ENCODE measurements at places on chromosomes 5 and 9.

DNA sequence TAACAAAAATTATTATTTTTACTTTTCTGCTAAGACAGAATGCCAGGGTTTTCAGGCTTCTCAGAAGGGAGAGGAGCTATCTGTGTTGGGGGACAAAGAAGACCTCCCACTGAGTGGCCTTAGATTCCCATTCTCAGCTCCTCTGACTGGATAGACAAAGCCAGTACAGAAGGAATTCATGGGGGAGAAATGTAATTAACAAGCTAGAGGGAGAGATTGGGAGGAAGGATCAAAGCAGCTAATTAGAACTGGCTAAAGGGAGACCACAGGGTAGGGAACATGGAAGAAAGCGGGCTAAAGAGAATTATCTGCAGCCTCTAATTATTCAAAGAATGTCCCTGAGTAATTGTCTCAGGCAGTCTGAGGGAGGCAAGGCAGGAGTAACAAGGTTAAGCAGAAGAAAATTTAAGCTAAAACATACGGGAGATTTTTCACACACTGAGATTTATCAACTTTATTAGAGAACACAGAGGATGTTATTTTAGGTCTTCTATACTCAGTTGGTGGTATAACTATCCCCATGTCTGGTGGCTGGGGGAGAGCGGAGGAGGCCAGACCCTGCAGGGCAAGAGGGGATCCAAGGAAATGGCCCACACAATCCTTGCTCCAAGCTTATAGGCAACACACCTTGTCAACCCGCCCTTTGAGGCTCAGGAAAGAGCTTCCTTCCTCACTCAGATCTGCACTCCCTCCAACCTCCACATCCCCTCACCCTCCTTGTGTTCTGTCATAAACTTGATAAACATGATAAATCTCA is 87.7 kb upstream of the LRRTM2 start:
- ATAC-seq, result no peak

GRCh38 chr9:70484232-70485130 is 70.0 kb upstream of the KLF9 start:
- ATAC-seq, result peak; percentile 35

GRCh38 chr5:160071516-160071915 is 47.7 kb downstream of the PWWP2A start:
- no peak for ATAC-seq

DNA sequence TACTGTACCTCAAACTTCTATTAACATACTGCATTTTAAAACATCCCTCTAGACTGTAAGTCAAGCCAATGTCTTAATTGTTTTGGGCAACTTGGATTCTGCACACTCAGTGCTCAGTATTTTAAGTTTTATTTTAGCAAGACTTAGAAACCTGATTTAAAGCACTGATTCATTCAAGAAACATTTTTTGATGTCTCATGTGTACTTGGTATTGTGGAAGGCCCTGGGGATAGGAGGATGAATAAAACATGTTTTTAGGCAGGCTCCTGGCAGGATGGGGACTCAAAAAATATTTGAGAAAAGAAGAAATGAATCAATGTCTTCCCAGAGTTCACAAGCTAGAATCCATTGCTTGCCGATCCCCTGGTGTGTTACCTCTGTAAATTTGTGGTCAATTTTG is 334.0 kb upstream of the PUM3 start:
- ATAC-seq, result no peak

DNA sequence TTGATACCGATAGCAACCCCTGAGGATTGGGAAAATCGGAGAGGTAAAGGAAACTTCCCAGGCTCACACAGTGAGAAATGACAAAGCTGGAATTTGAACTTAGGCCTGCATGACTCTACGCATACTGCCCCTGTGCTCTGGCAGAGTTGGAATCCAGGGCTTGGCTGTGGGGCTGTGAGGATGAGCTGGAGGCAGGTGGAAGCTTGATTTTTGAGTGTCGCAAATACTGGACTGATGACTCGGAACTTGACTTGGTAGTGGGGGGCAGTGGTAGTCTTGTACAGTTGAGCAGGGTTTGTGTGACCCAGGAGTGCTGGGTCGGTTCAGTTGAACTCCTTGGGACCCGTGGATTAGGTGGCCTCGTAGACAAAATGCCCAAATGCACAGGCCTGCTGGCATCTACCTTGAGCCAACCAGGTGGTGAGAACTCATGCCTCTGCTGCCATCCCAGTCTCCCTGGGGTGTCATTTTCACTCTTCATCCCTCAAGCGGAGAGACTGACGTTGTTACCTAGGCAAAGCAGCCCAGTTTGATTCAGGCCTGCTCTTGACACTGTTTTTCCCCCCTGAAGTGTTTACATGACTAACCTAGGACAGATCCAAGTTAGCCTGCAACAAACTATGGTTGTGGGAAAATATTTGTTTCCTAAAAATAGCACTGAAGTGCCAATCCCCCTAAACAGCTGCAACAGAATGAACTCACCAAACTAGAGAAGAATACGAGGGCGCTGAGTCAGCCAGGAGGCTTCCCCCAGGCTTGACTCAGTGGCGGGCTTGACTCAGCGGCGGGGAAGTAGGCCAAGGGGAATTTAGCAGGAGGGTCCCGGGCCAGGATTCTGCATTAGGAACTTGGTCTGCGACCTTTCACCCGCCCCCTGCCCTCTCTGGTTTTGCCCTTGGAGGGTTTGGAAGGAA is 45.7 kb upstream of the ORM1 start:
- ATAC-seq, result no peak

DNA sequence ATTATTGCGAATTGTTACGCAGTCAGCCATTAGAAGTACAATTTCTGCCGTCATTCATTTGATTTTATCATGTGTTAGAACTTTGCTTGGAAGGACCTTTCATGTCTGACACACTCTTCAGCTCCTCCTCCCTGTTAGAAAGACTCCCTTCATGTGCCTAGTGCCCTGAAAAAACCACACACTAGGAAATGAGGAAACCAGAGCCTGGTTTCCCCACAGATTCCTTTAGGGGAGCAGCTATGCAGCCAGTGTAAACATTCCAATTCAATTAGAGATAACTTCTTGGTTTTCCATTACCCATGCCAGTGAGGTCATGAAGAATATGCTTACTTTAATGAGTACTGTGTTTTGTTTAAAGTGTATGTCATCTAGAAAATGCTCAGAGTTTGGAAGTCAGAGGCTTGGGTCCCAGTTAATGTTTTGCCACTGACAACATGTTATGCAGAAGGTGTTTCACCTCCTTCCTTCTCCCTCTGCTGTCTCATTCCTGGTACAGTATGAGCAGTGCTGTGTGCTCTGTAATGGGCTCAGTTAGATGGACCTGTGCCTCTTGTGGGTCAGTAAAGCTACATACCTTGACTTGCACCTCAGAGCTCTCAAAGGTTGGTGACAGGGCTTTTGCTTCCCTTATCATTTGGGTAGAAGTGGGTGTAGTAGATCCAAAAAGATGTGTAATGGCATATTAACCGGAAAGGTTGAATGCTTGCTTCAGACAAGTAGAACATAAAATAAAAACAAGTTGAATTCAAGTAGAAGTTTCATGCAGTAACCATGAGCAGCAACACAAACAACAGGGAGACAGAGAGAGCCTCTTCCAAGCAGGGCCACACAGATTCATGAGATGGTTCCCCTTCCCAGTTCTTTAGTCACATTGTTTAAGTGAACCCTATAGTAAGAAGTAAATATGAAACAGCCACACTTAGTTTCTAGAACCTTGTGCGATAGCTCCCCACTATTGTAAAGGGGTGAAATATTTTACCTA is 52.6 kb upstream of the TNFAIP8 start:
- peak; percentile 84 for ATAC-seq

GRCh38 chr5:95959051-95959887 is 2.4 kb downstream of the ELL2 start:
- no peak for ATAC-seq

DNA sequence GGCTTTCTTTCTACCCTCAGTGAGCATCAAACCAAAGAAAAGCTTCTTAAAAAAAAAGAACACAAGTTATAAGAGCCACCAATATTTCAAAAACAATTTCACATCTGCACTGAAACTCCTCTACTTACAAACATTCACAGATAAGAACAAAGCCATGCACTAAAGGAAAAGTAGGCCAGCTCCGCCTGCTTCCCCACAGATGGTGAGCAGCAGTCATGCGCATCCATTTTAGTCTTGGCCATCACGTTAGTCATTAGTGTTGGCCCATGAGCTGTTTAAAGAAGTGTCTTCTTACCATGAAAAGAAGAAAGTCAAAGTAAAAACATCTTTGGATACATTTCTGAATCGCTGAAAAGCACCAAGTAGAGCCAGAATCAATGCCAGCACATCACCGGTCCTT is 40.0 kb upstream of the SMIM23 start:
- no peak for ATAC-seq

GRCh38 chr9:125523681-125524080 is 183.3 kb downstream of the MAPKAP1 start:
- no peak for ATAC-seq

GRCh38 chr9:69175486-69175885 is 1.4 kb downstream of the TJP2 start:
- no peak for ATAC-seq

GRCh38 chr9:132880324-132880661 is 1.6 kb downstream of the SPACA9 start:
- no peak for ATAC-seq

GRCh38 chr5:56492812-56493211 is 259.7 kb upstream of the ANKRD55 start:
- ATAC-seq, result no peak

DNA sequence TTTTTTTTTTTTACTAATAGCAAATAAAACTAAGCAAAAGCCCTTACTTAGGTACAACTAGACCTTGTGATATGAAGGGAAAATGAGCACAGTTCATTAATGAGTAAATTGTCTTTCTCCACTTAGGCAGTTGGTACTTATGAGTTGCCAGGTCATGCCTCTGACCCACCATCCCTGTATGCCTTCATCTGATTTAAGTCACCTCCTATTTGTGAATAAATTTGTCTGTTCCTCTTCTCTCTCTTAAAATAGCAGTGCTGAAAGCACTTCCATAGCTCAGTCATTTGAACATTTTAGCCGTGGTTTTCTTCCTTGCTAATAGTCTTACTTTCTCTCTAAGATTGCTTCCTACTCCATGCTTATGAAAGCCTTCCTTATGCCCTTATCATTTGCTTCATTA is 61.4 kb downstream of the SLC44A1 start:
- ATAC-seq, result no peak

DNA sequence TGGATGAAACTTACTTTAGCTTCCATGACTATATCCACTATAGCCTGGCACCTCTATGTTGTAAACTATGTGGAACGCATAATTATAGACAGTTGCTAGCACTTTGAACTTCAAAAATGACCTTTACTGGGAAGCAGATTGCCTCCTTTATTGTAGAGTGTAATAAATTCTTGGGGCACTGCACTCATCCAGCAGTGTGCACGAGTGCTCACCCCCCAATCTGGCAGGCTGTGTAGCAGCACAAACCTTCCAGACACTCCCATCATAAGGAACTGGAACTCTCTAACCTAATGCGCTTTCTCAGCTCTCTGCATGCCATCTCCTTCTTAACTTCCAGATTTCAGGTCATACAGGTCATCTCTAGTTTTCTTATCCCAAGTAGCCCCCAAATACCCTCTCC is 1.5 kb upstream of the PDE6A start:
- ATAC-seq, result no peak

DNA sequence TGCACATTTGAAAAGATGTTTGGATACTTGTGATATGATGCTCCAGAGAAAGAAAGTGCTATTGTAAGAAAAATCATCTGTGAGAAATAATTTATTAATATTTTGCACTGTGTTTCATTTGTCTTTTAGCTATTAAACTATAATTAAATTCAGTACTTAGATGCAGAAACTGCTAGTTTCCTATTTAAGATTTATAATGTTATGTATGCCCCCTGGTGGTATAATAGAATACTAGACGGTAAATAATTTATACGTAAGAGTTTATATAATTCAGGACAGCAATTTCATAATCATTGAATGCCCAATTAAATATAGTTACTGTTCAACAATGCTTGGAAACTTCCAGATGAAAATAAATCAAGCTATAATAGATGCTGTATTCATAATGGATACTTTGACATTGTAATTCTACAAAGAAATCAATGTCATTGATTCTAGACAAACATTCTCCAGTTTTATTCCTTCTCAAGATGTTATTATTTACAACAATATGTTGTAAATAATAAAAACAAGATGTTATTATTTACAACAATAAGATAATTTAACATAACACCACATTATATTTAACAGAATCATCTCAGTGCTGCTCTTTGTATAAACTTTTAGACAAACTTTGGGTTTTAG is 101.0 kb downstream of the TMEM232 start:
- ATAC-seq, result peak; percentile 36

- ATAC-seq, result no peak
These were observed 98.1 kb upstream of the NMUR2 start for GRCh38 chr5:152503206-152503605.

DNA sequence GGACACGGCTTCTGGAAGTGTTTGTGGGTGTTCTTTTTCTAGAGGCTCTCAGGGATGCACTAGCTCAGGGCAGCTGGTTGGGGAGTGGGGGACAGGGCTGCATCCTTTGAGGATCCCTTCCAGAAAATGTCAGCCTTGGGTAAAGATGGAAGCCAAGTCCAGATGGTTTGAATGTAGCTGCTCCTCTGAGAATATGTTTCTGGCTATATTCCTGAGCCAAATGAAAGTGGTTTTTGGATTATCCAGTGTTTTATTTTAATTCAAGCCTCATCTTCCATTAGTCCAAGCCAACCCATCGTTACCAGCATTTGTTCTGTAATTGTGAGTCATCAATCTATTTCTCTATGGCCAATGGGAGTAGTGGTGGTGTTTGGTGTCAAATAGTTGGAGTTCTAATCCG is 70.4 kb downstream of the SPRY4 start:
- ATAC-seq, result no peak

All from gastroesophageal sphincter (tissue), 4 donors.